ENCODE measurements at places on chromosomes 6 and 20. TPM values are rescaled to one million over a fixed set of nuclear protein-coding genes. Genes with fewer than 3 reads are reported as not detected.

Gene MOCS1
- 12.2 TPM for total RNA-seq

Gene CAGE1
- total RNA-seq, result not detected

Gene CASS4
- 1.8 TPM for total RNA-seq

Gene PRDM13
- total RNA-seq, result not detected

Gene LIN28B
- total RNA-seq, result not detected
